ENCODE measurements at places on chromosomes 11 and 22.
A peak's percentile ranks its signal among the peaks of the same experiment; 100 is the strongest.

DNA sequence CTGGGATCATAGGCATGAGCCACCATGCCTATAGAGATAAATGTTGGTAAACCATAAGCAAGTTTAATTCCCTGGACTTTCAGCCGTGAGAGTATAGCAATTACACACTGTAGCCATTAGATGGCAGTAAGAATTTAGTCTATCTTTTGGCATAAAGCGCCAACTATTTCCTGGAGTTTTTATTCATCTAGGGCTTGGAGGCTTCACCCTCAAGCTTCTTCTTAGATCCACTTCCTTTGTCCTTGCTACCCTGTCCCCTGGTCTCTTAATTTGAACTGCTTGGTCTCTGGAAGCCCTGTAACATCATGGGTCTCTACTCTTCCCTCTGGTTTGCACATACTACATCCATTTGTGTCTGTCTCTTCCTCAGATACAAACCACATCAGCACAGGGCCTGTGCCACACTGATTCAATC, 38.2 kb downstream of the OR10A6 start:
- DNase-seq, result no peak

DNA sequence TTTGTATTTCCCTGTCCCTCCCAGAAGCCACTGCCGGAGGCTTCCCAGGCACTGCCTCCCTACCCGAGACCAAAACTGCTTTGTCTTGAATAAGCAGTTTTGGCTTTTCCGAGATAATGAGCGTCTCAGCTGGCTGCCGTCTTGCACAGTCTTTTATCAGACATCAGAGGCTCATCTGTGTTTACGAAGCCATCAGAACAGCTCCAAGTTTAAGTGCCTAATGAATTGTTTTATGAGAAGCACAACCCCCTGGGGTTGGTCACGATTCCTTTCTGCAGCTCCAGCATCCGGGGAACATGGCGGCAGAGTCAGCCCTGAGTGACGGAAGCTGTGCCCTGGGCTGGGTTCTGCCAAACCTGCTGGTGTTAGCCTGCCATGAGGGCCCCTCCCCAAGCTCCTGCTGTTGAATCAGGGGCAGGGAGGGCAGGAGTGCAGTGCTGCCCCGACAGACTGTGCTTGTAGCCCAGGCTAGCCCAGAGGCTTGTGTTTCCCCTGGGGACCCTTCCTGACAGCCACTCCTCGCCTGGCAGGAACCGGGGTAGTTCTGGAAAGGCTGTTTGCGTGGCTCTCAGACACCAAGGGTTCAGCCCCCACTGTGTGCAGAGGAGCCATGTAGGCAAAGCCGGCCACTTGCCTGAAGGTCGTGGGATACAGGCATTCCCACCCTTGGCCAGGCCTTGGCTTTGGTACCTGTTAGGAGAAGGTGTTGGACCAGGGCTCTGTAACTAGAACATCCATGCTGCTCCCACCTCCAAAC, 96.1 kb downstream of the MORC2 start:
- no peak for DNase-seq

GRCh38 chr22:21641417-21641788, 699 bp upstream of the SDF2L1 start:
- no peak for DNase-seq

DNA sequence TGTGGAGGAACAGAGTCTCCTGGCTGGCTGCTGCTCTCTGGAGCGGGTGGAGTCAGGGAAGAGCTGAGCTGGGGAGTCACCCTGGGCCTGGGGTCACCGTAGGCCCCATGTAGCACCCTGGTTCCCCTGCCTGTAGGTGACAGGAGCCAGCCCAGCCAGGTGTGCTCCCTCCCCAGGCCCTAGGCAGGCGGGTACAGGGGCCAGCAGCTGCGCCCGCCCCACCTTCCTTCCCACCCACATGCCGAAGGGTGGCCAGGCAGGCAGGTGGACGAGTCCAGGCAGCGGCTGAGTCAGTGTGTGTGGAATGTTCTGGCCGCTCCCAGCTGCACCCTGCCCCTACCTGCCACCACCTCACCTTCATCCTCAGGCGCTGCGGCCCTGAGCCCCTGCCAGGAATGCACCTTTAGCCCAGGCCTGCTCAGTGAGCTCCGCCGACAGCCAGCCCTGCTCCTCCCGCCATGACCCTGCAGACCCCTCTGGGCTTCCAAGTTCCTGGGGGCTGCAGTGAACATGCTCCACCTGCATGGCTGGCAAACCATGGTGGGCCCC, 654 bp upstream of the SYT8 start:
- DNase-seq, result no peak

- no peak for DNase-seq
These were observed 25.9 kb upstream of the FBLN1 start for GRCh38 chr22:45476814-45477213.

- DNase-seq, result no peak
These were observed 1.8 kb downstream of the SLC16A8 start for GRCh38 chr22:38081941-38082828.

- DNase-seq, result no peak
These were observed 15.7 kb downstream of the MYO18B start for GRCh38 chr22:25757686-25758085.

DNA sequence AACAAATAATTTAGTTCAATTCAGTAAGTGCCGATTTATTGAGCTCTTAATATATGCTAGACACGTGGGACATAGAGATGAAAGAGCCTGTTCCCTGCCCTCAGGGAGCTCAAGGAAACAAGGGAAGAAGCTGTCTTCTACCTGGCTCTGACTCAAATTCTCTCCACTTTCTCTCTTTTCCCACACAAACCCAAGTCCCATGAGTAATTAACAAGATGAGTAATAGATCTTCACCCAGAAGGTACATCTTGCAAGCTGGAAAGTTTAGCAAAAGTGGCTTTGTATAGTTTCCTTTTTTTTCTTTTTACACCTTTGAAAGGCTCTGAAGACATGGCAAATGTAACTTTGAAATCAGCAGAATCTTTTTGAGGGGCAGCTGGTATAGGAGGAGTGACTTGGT, 48.2 kb upstream of the CHST1 start:
- DNase-seq, result no peak

GRCh38 chr22:23289130-23289503, 108.8 kb downstream of the BCR start:
- DNase-seq, result no peak

DNA sequence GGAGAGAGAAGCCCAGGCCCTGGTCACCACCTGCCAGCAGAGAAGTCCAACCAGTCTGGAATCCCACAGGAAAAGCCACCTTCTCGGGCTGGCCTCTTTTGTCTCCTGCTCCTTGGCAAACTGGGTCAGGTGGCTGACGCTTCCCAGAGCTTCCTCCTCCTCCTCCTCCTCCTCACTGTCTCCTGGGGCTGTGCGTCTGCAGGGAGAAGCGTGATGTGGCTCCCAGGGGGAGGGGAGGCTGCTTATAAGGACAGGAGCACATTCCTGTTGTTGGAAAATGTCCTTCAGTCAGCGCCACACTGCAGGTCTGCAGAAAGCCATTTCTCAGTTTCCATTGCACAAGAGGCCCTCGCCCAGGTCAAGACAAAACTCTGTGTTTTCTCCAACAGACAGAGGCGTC, 1316.5 kb downstream of the BRD1 start:
- no peak for DNase-seq

GRCh38 chr22:47315862-47316419, 553.5 kb downstream of the TBC1D22A start:
- no peak for DNase-seq

DNA sequence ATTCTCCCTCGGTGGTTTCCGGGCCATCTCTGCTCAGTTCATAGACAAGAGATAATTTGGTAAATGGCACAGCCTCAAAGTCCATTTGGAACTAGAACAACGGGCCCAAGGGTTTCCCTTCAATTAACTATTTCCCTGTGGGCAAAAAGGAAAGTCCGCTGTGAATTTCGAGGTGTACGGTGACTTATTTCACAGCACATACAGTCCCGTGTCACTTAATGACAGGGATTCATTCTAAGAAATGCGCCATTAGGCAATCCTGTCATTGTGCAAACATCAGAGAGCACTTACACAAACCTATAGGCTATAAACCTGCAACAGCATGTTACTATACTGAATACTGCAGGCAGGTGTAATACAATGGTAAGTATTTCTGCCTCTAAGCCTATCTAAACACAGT, 551.6 kb downstream of the OPCML start:
- no peak for DNase-seq

DNA sequence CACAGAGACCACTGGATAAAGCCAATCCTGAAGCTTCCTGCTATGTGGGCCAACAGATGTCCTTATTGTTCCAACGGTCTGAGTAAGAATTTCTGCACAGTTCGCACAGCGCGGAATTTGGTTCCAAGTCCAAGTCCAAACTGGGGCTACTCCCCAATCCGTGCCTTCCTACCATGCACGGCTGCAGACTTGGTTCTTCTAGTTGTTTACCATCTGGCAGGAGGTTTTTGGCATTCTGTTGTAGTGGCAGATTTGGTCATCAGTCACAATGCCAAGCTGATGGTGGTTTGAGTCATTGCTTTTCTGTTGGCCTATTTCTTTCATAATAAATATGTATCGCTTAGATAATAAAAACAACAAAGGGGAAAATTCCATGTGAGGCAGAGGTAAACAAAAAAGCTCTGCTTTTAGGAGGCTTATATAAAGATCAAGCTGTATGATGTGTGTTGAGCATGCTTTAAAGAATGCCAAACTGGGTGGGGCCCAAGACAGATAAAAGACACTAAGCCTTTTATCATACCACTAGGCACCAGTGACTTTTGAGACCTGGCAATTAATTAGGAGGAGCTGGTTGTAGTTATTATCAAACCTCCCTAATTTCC, 52.5 kb upstream of the SYN3 start:
- no peak for DNase-seq

GRCh38 chr11:18321578-18321968, 367 bp downstream of the HPS5 start:
- no peak for DNase-seq

DNA sequence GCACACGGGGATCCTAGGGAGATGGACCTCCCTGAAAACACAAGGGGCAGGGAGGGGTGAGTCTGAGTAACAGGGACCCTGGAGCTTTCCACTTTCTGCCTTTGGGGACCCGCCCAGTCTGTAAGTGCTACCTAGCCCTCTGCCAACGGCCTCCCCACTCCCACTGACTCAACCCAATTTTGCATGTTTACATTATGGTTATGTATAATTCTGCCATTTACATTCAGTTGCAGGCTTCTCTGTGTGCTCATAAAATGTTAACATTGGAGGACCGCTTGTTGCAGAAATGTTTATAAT, 105.8 kb downstream of the DSCAML1 start:
- no peak for DNase-seq

DNA sequence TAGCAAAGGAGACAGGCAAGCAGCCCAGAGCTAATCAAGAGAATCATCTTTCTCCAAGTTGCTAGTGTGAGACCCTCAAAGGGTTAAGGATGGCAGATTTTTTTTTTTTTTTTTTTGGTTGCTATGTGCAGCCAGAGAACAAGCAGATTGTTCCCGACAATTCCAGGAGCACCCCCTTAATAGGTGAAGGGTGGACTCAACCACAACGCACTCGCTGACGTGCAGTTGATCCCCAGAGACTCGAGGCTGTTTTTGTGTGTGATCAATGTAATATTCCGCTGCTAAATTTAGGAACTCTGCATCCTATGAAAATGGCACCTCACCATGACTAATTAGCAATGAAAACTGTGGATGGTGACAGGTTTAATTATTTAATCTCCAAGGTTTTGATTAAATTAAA, 789.0 kb downstream of the KCNA4 start:
- no peak for DNase-seq

GRCh38 chr11:14891143-14892035, 642 bp downstream of the CYP2R1 start:
- peak; percentile 79 for DNase-seq

GRCh38 chr11:14907411-14908213, 15.6 kb upstream of the CYP2R1 start:
- DNase-seq, result peak; percentile 6

- DNase-seq, result no peak
These were observed 89.7 kb downstream of the GAB2 start for GRCh38 chr11:78327945-78328344.

DNA sequence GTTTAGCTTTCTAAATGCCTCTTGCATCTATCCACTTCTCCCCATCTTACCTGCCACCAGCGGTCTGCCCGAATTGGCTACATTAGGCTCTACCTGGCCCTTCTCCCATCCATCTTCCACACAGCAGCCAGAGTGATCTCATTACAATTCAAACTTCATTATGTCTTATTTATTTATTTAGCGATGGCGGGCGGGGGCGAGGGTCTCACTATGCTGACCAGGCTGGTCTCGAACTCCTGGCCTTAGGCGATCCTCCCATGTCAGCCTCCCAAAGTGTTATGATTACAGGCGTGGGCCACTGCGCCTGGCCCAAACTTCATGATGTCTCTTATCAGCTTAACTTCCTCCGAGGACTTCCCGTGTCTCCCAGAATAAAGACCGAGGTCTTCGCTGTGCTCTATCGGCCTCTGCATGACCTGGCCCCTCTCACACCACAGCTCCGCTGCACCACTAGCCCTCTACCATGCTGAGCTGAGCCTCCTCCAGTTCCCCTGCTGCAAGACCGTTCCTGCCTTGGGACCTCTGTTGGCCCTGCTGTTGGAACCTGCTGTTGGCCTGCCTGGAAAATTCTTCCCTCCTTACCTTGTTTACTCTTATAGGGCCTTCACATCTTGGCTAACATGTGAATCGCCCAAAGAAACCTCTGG, 870 bp upstream of the CTTN start:
- DNase-seq, result no peak

GRCh38 chr11:66639066-66639813, 737 bp downstream of the RBM4 start:
- no peak for DNase-seq

- no peak for DNase-seq
These were observed 193.7 kb upstream of the TBCEL start for GRCh38 chr11:120830085-120830620.

GRCh38 chr11:44627165-44627789, 61.8 kb downstream of the CD82 start:
- DNase-seq, result no peak

DNA sequence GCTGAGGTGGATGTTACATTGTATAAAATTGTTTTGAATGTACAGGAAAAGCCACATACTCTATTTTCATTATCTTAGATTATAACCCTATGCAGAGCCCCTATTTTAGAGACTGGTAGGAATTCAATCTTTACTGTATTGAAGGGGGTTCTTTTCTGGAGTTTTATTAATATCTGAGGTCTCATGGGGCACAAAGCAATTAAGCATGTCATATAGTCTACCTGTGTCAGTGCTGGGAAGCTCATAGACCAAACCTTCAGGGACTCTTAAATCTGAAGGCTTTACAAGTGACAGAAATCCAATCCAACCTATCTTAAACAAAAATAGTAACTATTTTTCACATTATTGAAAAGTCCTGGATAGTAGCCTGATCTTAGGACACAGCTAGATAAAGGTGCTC, 733.7 kb downstream of the NELL1 start:
- no peak for DNase-seq

- no peak for DNase-seq
These were observed 7.3 kb downstream of the NEAT1 start for GRCh38 chr11:65429724-65430405.

- no peak for DNase-seq
These were observed 788 bp downstream of the LIN7C start for GRCh38 chr11:27505781-27506180.

GRCh38 chr11:111412293-111412692, 33.2 kb upstream of the POU2AF1 start:
- no peak for DNase-seq

- no peak for DNase-seq
These were observed 2.9 kb downstream of the SLC16A8 start for GRCh38 chr22:38080850-38081635.

GRCh38 chr11:111327908-111328624, 29.7 kb downstream of the POU2AF3 start:
- peak; percentile 84 for DNase-seq

GRCh38 chr11:128911239-128911638, 20.1 kb downstream of the KCNJ5 start:
- no peak for DNase-seq

GRCh38 chr22:22769434-22770279, 118.0 kb upstream of the IGLL5 start:
- DNase-seq, result no peak
